Posterior cingulate gyrus (tissue), 11 donors: ENCODE measurements at places on chromosomes 5 and 9.

- DNase-seq: no peak
Observed at GRCh38 chr5:142432961-142433360, 108.1 kb upstream of the SPRY4 start.

DNA sequence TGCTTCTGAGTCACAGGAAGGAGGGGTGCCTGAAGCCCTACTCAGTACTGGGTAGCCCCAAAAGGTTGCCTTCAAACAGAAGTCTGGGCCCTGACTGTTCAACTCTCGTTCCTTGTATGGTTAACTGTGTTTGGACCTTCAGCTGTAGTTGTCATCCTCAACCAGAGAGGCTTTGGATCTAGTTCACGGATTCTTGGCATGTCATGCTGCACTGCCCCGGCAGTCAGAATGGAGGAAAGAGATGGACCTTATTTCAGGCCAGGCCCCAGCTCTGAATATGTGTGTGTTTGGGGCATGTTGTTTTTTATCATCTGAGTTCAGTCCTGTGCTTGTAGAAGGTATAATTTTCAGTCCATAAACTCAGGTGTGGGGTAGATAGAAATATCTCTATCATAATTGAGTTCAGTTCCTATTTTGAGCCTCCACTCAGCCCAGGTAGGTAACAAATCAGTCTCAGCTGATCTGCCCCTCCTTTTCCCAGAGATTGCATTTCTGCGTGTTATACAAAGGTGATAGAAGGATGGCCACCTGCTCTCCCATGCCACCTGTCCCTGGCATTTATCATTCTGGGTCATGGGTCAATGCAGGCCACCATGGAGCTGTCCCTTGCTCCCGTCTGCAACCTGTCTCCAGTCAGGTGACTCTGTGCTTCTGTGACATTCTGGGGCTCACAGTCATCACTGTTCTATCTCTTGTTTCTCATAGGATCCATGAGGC is 127.5 kb upstream of the CPEB4 start:
- DNase-seq: no peak

GRCh38 chr9:109321727-109322126 is 868 bp upstream of the EPB41L4B start:
- DNase-seq: no peak

DNA sequence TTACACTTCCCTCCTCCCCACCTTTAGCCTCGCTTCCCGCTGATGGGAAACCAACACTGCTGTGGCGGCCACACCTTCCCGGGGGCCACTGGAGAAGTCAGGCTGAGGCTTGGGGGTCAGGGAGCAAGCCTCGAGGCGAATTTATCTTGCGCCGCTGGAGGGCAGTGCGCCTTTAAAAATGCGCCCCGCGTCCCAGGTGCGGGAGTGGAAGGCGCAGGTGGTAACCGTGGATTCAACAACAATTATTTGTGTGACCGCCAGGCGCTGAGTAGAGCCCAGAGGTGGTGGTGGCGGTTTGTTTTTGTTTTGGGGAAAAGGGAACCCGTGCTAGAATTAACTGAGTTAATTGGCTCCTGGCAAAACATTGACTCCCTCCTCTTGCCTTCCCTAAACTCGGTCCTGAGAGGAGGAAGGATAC is 1.1 kb downstream of the CFAP77 start:
- DNase-seq: peak; percentile 20

GRCh38 chr9:107881626-107882300 is 392.2 kb upstream of the KLF4 start:
- no peak for DNase-seq

DNA sequence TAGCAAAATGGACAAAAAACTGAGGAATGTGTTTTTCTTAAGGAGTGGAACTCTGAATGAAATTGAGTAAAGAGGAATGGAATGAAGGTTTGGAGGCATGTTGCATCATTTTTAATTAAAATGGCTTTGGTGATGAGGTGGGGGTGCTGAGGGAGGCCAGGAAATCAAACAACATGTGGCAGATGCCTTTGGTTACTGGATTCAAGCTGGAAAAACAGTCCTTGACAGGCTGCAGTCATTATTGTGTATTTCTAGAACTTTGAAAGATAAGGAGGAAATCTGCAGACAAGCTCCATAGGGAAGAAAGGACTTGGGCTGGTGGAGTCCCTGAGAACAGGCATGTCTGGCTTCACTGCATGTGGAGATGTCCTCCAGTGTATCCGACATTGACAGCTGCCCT is 203.5 kb upstream of the HAPLN1 start:
- DNase-seq: no peak

DNA sequence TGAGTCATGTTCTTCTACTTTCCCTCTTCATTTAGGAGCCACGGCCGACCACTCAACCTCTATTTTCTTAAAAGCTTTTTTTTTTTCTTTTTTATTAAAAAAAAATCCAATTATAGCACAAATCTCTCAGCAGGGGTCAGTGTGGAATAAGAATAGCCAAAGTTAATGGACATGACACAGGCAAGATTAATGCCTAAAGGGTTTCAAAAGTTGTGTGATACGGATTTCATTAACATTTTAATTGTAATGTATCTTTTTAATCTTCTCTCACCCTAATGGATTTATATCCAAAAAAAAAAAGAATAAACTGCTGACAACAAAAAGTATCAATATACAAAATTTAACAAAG is 5.4 kb downstream of the NACC2 start:
- no peak for DNase-seq

- DNase-seq: no peak
Observed at GRCh38 chr5:45774528-45774927, 78.3 kb upstream of the HCN1 start.

- no peak for DNase-seq
Observed at GRCh38 chr9:108620767-108621166, 235.0 kb downstream of the ACTL7B start.
